CD4-positive, alpha-beta T cell treated with Interleukin-1 beta for 1 hour (primary cell): ENCODE measurements at places on chromosomes 12 and 14.

DNA sequence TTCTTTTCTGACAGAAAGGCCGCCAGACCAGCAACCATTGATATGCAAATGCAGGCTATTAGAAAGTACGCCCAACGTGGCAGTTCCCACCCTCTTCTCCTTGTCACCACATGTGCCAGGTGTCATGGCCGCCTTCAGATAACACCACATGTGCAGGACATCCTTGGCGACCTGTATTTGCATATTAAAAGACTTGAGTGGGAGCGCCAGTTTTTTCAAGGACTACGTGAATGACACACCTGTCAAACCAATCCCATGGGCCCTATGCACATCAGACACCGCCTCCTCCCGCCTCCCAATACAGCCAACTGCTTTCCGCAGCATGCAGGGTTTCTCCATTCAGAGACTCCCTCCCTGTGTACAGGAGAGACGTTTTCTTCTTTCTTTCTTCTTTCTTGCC lies 318.6 kb upstream of the FAR2 start:
- no peak for DNase-seq

DNA sequence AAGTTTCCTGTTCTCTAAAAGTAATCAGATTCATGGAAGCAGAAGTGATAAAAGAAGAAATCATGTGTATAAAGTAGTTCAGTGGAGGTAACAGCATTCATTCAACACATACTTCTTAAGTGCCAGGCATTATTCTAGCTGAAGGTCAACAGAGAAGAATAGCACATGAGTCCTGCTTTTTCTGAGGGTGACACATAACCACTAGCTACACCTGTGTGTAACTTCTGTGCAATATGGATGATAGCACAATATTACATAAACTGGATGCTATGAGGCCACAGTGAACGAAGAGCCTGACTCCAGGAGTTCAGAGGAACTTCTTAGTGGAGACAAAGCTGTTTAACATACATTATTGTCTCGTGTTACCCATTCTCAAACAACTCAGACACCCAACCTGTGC lies 114.3 kb upstream of the PCED1B start:
- DNase-seq = no peak

DNA sequence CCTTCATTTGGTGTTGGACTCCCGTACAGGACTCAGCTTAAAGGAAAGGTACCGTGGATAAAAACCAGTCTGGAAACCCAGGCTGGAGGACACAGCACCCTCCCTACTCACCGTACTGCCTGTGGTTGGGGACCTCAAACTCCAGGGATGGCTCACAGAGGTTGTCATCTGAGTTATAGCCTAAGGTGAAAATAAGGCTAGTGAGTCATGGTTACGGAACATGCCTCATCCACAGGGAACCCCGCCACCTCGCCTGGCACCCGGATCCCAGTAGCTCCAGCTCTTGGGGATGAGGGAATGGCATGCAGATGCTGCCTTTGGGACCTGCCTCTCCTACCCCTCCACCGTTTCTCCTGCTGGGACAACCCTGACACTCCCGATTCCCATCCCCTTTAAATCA lies 36.8 kb upstream of the GPR68 start:
- DNase-seq = no peak

DNA sequence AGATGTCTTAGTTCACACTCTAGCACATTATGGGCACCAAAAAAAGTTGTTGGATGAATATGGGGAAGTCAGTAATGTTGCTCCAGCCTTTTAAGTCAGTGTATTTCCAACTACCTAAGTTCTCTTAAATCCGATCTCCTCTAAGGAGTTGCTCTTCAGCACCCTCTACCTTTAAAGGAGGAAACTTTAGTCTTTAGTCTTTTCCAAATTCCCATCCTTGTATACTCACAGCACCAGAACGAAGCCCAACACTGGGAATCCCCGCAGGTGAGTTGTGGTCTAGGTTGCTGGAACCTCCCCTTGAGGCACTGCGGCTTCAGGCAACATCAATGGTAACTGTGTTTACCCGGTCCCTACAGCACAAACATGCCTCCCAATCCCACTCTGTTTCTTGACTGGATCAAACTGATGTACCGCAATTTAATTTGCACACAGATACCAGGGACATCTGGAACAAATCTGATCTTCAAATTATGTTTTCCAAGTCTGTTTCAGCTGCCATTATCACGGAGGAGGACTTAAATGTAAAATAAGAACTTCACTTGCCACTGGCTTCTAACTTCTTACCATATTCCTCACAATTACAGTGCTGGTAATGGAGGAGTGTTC lies 179.0 kb downstream of the FOXN3 start:
- no peak for DNase-seq

- no peak for DNase-seq
Observed at GRCh38 chr14:58833634-58834378, 196.0 kb downstream of the DACT1 start.

GRCh38 chr12:76030341-76031080 lies 1.1 kb downstream of the PHLDA1 start:
- peak; percentile 65 for DNase-seq

- DNase-seq = no peak
Observed at GRCh38 chr14:54440476-54440872, 700 bp downstream of the CNIH1 start.

DNA sequence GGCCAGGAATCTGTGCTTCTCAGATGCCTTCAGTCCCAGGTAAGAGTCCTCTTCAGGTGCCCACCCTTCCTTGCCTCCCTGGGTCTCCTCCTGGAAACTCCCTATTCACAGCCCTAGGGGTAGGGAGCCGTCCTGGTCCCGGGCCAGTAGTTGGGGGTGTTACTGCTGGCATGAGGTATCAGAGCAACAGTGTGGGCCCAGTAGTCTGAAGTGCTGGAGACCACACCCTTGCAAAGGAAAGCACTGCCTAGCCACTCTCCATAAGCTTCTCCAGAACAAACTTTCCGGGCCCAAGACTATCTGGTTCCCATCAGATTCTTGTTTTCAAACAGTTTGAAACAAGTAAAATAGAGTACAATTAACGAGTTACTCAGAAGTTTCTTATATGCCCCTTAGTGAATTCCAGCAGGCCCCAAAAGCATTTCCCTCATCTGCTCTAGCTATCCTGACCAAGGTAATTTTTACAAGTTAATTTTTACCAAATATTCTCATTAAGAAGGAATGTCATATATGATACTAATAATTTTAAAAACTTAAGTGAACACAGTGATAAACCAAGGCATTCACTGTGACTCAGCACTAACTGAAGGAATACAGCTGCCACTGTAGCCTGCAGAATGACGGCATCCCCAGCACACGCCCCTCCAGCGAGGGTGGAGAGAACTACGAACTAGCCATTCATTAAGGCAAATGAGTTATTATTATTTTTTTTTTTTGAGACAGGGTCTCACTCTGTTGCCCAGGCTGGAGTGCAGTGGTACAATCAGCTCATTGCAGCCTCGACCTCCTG lies 49.4 kb downstream of the MOK start:
- DNase-seq = no peak

- DNase-seq = no peak
Observed at GRCh38 chr12:16622338-16622737, 16.4 kb upstream of the LMO3 start.

GRCh38 chr14:47715330-47715729 lies 39.9 kb upstream of the MDGA2 start:
- DNase-seq = no peak

DNA sequence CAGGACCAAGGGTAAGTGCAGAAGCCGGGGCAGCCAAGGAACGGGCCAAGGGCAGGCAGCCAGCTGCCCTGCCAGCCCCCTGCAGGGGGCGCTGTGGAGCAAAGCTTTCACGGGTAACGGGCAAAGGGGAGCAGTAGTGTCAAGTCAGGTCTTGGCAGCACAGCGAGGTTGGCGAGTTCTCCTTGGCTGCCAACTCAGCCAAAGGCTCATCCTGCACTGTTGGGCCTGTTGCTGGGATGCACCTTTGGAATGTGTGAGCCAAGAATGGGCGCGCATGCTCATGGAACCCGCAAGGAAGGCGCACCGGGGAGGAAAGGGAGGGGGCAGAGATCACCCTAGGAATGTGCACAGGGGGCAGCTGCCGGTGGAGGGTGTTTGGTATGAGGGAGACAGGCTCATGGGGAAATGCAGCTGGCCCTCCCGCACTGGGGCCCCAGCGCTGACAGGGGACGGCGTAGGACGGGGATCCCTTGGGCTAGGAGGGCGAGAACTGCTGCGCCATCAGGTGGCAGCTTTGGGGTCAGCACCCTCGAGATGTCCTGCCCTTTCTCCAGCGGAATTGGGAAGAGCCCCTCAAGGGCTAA lies 138.0 kb downstream of the ASCL4 start:
- peak; percentile 43 for DNase-seq

- no peak for DNase-seq
Observed at GRCh38 chr14:61362072-61362750, 40.8 kb downstream of the PRKCH start.

DNA sequence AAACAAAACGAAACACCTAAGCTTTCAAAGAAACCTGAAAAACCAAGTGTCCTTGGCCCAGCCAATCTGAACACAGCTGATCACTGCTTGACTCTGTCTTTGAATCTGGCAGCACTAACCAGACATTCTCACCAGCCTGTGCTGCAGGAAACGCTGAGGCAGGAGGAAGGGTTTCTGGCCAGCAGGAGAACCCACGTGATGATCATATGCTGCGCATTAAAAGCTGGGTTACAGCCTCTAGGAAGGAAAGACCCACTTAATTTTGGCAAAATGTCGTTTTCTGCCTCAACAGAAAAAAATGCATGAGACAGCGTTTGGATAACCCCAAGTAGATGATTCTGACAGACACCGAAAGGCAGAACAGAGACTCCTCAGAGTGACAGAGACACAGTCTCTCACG lies 9.8 kb downstream of the APPL2 start:
- DNase-seq = no peak

DNA sequence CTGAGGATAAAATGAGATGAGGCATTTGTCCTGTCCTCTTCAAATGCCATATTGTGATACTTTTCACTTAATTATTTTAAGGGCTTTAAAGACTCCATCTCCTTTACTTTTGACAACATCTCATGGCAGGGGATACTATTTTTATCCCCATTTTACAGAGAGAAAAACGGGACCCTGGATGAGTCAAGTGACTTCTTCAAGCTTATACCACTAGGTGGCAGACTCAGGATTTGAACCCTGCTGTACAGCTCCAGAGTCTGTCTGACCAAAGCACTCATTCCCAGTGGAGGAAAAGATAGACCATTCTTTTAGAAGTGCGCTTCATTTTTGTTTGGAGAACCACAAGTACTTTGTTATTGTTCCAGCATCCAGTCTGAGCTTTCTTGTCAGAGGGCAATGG lies 1.7 kb upstream of the SMOC1 start:
- DNase-seq = no peak

GRCh38 chr12:71725011-71725410 lies 29.7 kb upstream of the RAB21 start:
- no peak for DNase-seq

GRCh38 chr12:11759899-11760298 lies 110.4 kb downstream of the ETV6 start:
- no peak for DNase-seq

DNA sequence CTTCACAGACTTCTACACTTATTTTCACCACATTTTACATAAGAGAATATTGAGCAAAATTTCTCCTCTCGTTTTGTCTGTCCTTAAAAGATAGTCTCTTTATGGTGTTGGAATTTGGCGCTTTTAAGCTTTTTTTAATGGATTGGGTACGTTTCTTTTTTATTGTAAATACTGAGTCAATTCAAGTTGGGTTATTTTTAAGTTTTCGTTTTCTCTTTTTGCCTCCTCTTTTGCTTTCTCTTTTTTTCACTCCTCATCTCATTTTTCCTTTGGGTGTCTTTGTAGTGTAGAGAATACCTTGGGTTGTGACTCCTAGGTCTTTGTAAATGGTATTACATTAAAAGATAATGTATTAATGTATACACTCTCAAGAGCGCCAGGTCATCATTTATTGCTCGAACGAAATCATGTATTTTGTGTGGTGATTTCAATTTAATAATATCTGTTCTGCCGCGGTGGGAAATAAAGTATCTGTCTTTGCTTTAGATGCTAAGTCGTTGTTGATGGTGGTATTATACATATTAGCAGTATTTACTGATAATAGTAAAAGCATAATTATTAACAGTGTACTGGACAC lies 845 bp downstream of the TMX1 start:
- DNase-seq = no peak

- no peak for DNase-seq
Observed at GRCh38 chr12:42298887-42299286, 27.0 kb downstream of the ZCRB1 start.

GRCh38 chr14:99272899-99273765 lies 1.1 kb upstream of the BCL11B start:
- peak; percentile 51 for DNase-seq

GRCh38 chr12:109875572-109876131 lies 4.7 kb downstream of the GLTP start:
- no peak for DNase-seq

DNA sequence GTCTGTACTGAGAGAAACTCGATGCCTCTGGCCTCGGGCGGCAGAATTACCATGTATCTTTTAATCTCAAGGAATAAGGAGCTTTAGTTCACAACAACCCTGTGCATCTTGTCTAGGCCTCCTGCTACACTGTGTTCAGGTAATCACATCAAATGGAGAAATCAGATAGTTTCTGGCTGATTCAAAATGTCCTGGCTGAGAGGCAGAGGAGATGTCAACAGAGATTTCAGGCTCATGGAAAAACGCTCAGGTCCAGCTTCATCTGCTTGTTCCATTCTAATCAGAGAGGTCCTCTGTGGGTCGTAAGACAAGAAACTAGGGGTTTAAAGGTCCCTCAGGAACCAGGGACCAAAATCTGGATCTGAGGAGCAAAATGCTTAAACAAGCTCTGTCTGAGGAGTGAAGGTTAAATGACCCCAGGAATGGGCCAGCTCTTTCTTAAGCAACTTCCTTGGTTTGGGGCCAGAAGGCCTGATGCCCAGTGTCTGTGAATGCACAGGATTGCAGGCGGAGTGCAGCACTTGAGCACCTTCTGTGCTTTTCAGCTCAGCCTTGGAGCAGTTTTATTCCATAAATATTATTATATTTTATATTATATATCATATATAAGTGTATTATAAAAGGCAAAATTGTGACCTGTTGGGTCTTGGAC lies 170.2 kb upstream of the PRICKLE1 start:
- DNase-seq = no peak

- DNase-seq = no peak
Observed at GRCh38 chr14:72554401-72554800, 339.5 kb downstream of the DPF3 start.

- no peak for DNase-seq
Observed at GRCh38 chr14:80419769-80420168, 208.5 kb upstream of the DIO2 start.

DNA sequence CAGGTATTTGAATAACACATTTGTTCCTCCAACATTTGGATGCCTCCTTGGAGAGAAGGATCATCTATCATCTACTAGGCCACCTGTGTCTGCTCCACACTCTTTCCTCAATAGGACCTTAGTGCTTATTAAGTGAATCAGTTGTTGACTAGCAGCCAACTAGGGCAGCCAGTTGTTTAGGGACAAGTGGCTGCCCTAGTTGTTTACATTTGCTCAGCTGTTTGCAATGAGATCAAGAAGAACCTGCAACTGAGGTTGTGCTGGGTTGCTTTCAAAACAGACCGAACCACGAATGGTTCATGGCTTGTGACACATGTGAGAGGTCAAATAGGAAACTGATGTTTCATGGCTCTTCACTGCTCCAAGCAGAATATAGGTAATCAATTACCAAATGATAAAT lies 53.8 kb downstream of the TMCC3 start:
- no peak for DNase-seq
